ENCODE measurements at places on chromosomes 16 and 17.
A peak's percentile ranks its signal among the peaks of the same experiment; 100 is the strongest.

DNA sequence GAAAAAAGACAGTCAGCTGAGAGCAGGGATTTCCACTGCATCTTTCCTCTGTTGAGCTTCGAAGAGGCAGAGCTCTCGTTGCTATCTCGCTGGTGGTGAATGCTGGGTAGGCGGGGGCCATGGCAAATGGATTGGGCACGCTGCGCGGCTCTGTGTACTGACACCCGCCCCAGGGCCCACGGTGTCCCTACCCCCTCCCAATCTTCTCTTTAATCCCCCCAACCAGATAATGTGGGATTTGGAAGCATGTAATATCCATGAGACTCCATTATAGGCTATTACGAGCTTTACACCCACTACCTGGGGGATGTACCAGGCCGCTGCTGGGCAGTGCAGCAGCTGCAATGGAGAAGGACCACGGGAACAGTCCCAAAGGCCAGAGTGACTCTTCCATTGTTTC, 8.3 kb downstream of the PIPOX start:
- DNase-seq = no peak

GRCh38 chr16:64425381-64425780, 696.5 kb downstream of the CDH11 start:
- no peak for DNase-seq

GRCh38 chr16:81275795-81276194, 37.3 kb downstream of the BCO1 start:
- DNase-seq = no peak

- DNase-seq = peak; percentile 16
Measured at GRCh38 chr17:6269478-6269877, 165.4 kb downstream of the AIPL1 start.

- DNase-seq = no peak
Measured at GRCh38 chr16:74275031-74275636, 21.5 kb upstream of the PSMD7 start.

DNA sequence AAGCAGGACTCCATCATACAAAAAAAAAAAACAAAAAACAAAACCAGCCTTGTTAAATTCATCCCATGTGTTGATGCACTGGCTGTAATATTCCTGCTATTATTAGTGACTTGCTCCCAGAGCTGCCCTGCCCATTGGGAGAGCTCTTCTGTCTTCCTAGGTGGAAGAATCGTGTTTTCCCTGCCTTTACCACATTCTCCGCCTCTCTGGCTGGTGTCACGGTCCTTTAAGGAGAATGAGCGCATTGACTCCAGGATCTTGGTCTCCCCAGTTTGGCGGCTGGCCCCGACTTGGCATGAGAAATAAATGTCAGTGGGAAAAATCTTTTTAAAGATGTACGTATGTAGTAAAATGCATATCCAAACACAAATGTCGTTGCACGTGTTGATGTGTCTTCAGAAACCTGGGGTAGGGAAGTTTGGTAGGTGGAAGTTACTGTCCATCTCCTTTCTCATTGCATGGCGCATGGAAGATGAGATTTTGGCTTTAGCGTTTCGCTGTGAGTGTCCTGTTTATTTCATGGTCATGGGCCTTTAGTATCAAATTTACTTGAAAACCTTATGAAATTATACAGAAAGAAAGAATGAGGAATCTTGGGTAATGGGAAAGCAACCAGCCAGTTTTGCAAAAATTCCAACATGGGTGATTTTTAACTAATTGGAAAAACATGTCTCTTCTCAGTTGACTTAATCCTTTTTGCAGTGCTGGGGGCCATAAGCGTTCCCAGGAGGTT, 15.5 kb downstream of the RMI2 start:
- DNase-seq = no peak

Measured in right lung (tissue), 10 donors.